ACHN (cell line): ENCODE measurements at places on chromosomes 4 and X.

DNA sequence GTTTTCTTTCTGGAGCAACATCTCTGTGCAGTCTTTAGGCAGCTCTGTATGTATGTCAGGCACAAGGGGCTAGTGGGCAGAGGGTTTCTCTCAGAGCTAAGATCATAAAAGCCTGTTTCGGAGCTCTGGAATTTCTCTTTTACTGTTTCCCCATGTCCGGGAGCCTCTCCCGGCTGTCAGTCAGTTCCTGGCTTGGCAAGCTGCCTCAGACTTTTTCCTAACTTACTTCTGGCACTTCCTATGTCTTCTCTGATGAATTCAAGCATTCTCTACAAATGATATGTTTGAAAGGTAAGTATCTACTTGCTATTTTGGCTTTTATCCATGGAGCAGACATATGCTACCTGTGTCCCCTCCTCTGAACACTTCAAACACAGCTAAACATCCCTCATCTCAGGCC is 129.3 kb upstream of the PGRMC2 start:
- no peak for DNase-seq

DNA sequence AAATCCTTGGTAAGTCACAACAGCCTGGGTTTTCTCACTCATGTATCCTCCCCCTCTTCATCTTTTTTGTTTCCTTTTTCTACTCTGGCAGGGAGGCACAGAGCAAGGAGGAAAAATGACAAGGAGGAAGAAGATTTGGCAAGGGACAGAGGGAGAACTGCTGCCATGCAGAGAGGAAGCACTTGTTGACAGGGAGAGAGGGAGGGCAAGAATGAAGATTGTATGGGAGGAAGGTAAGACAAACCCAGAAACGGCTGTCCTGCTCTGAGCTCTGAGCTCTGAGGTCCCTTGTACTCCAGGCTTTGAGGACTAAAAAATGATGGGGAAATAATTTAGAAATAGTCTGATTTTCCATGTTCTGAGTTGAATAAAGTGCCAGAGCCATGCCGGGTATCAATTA is 123.9 kb downstream of the DCHS2 start:
- DNase-seq, result no peak

DNA sequence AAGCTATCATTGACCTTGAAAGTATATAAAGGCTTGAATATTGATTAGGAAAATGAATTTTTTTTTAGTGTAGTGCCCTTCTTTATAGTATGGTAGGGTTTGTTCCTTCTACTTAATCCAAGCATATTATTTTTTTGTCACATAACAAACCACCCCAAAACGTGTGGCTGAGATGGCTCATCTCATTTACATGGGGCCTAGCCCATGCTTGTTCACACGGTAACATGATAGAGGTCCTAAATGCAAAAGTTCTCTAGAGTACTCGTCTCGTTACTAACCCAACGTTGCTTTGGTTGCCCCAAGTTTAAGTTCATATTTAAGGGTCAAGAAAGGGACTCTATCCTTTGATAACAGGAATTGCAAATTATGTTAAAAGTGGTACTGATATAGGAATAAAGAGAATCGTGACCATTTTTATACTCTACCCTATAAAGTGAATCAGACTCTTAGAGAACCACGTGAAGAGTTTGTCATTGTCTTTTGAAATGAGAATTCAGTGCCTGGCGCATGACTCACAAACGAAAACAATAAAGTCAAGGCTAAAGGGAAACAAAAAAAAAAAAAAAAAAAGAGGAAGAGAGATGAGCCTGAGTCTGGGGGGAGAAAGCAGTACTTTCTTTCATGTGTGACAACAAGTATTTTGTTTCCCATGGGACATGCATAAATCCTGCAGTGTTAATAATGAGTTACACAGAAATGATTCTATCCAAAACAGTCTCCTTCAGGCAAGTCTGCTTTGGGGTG is 402.8 kb upstream of the NWD2 start:
- no peak for DNase-seq

- no peak for DNase-seq
These were observed 128.5 kb upstream of the TSPAN5 start for GRCh38 chr4:98786866-98787265.

DNA sequence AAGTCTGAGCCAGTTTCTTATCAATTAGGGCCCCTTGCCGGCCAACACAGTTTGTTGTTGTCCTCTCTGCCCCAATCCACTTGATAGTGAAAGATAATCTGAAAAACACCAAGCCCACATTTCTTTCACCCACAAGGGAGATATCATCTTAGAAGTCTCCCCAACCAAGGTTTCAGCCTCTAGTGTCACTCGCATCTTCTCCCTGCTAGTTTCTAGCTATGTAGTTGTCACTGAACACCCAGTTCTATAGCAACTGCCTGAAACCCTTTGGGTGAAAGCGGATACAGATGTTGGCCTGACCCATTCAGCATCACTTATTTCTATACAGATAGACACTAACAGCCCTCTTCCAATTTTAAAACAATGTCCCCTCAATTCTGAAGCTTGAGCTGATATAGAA is 116.3 kb downstream of the BMP15 start:
- no peak for DNase-seq

DNA sequence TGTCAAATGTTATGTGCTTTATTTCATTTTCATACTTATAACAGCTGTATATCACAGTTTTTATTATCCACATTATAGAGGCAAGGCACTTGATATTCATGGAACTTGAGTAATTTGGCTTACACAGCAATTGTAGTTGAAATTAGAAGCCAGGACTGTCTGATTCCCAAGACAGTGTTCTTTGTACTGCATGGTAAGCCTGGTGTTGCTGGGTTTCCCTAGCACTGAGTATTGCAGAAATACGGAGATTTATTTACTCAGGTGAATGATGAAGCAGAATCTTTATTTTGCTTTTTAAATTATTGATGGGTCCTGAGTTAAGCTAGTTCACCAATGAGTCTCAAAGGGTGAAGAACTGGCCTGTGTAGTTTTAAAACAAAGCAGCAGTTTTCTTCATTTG is 70.0 kb downstream of the UGT8 start:
- no peak for DNase-seq

GRCh38 chr4:80186676-80187075 is 10.6 kb upstream of the PRDM8 start:
- DNase-seq, result no peak

GRCh38 chr4:147029296-147029695 is 83.6 kb upstream of the TTC29 start:
- no peak for DNase-seq

GRCh38 chr4:120454788-120455187 is 388.1 kb upstream of the MAD2L1 start:
- DNase-seq, result no peak

DNA sequence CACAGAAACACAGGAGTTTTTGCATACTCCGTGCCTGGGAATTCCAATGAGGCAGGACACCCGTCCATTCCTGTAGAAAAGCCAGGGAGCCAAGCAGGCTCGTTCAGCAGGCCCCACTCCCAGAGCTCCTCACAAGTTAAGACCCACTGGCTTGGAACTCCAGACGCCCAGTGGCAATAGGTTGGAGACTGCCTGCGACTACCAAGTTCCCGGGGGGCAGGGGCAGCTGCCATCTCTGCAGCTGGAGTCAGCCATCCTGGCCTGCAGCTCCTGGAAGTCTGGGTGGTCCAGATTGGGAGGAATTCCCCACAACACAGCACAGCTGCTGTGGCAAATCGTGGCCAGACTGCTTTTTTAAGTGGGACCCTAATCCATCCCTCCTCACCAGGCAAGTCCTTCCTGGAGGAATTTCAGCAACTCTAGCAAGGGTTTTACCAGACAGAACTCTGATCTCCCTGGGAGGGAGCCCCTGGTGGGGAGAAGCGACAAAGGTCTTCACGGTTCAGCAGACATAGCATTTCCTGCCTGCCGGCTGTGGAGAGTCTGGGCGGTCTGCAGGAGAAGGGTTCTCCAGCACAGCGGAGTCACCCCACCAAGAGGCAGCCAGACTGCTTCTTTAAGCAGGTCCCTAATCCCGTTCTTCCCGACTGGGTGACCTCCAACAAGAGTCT is 231.9 kb downstream of the STPG2 start:
- no peak for DNase-seq

- DNase-seq, result no peak
These were observed 37.9 kb downstream of the ACOX3 start for GRCh38 chr4:8402640-8403039.

DNA sequence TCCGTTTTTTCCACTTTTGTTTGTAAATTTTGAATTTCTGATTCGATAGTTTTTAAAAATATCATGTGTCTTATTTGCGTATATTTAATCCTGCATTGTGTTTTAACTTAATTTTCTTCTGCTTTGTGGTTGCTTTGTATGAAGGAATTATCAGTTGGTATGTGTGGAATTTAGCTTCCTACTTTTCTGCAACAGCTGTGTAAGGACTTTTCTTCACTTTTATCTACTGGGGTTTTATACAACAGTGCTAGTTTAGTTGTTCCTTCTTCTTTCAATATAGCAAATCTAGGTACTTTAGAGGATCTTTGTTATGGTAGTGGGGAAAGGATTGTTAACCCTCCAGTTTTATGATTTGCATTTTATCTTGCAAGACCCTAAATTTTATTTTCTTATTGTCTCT is 410.3 kb downstream of the CCSER1 start:
- no peak for DNase-seq

DNA sequence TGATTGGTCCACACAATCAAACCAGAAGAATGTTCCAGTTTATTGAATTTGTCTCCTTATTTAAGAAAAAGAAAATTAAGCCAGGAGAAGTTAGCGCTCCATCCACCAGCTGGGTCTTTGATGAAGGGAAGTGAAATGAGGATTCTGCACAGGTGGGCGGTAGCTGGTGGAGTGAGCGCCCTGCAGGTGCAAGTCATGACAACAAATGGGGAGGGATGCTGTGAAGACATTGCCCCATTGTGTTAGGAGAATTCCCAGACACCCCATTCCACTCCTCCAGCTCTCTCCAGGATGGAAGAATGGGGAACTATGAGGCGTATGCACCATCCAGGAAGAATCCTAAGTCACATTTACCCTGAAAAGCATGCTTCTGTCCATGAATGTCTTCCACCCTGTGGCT is 22.9 kb downstream of the PLRG1 start:
- DNase-seq, result no peak

- DNase-seq, result no peak
These were observed 10.7 kb downstream of the SEC24B start for GRCh38 chr4:109444182-109444844.

DNA sequence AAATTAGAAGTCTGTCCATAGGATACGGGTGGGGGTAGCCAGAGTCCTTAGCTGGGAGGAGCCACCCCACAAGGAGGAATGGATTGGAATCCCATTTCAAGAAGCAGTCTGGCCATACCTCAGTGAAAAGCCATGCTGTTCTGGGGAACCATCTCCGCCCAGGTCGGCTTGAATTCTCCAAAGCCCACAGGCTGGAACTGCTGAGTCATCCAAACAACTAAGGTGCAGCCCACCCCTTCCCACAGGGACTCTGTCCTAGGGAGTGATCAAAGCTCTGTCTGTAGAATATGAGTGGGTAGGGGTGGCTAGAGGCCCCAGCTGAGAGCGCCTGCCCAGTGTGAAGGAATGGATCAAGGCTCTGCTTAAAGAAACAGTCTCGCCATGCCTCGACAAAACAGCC is 38.8 kb downstream of the ZXDA start:
- DNase-seq, result no peak

DNA sequence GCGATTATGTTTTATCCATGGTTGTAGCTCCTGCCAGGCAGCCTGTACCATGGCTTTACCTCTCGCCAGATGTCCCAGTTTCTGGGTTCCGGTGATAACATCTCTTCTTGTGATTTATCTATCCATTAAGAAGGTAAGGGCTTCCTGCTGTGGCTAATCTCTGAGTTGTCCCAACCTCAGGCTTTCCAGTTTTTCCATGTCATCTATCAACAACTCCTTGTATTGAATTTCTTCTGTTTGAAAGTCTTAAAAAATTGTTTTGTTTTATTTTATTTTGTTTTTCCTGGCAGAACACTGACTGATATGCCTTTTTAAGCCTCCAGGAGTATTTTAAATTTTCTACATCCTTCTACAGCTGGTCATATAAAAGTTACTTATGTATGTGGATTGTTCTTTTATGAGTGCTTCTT is 241.9 kb downstream of the ANTXR2 start:
- no peak for DNase-seq

DNA sequence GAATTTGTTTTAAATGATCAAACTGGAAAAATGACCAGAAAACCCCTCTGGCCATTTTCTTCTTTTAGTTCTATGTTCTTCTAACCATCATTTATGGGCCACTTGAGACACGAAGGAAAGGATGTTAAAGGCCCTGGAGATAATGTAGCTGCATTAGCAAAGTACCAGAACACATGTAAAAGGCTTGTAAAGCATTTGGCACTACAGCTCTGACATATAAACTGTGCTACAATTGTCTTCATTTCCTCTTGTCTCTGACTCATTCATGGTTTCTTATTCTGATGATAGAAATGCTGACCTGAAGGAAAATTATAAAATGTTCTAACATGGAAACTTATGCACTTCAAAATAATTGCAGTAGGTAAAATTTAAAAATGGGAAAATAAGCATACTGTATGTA is 388.7 kb downstream of the FAT4 start:
- DNase-seq, result no peak

DNA sequence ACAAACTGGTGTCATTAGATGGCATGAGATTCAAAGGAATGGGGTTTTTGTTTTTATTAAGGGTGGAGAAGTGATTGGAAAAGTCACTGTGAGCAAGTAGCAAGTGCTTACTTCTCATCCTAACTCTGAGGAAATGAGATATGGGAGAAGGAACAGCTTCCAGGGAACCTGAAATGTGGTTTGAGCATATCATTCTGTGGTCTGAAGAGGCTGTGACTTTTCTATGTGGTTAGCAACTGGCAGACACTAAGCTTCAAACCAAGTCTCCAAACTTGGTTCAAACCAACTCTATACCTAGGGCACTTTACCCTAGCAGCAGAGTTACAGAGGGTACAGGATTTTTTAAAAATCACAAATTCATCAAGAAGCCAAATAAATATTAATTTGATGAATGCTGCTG is 58.2 kb downstream of the DCLK2 start:
- no peak for DNase-seq

DNA sequence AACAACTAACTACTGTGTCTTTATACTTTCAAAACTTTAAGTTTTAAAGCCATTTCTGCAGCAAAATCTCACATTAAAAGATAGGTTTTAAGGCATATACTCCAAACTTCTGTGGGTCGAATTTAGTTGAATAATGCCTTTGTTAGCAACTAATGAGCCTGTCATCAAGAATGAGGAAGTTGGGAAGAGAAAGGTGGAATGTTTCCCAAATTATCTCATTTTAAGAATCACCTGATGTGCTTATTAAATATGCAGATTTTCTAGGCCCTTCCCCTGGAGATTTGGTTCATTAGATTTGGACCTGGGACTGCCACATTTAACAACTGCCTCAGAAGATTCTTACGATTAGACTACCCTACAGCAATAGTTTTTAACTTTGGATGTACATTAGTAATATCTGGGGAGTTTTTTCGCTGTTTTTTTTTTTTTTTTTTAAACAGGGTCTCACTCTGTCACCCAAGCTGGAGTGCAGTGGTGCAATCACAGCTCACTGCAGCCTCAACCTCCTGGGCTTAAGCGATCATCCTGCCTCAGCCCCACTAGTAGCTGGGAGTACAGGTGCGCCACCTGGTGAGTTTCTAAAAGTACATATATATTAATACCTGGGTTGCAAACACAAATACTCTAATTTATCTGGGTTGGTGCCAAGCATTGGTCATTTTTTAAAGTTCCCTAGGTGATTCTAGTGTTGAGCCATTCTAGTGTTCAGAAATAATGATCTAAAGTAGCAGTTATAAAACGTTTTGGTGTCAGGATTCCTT is 16.1 kb upstream of the TASL start:
- DNase-seq, result no peak

- DNase-seq, result no peak
These were observed 17.2 kb upstream of the BCLAF3 start for GRCh38 chrX:20007962-20008622.
